Fibroblast of skin of scalp (primary cell): ENCODE measurements at places on chromosomes 4 and X.
A peak's percentile ranks its signal among the peaks of the same experiment; 100 is the strongest.

- DNase-seq: no peak
These were observed 3.8 kb downstream of the HPGDS start for GRCh38 chr4:94338681-94339351.

GRCh38 chrX:81338924-81339323, 137.0 kb downstream of the SH3BGRL start:
- DNase-seq: no peak

- peak; percentile 32 for DNase-seq
These were observed 38.8 kb downstream of the SEPTIN6 start for GRCh38 chrX:119654112-119654531.

DNA sequence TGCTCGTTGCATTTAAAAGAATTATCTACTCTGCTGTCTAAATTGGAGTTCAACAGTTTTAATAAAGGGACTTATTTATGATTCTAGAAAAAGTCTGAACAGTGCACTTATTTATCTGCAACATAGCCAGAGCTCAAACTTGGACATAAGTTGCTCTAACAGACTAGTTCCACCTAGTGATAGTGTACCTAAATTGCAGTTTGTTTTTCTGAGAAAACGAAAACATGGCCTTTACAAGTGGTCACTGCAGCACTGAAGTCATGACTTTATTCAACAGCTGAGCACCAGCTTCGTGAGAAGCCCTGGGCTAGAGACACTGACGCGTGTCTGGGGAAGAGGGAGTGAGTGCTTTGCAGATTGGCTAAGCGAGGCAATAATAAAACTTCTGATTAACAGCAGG, 77.3 kb upstream of the IGSF1 start:
- no peak for DNase-seq

DNA sequence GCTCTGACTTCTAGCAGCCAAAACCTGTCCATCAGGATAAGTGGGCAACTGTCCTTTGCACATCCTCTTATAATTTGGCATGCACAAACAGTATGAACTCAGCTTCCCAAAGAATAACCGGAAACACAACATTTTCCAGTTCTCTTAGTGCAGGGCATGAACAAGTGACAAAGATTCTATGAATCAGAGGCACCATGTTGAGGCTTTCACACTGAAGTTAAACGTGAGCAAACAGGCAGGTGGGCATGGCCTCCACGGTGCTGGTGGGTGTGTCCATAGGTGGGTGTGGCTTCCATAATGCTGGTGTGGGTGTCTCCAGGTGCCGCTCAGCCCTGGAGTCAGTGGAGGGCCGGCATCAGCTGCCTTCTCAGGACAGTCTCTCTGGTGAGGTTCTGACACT, 196.5 kb downstream of the SMIM20 start:
- no peak for DNase-seq

DNA sequence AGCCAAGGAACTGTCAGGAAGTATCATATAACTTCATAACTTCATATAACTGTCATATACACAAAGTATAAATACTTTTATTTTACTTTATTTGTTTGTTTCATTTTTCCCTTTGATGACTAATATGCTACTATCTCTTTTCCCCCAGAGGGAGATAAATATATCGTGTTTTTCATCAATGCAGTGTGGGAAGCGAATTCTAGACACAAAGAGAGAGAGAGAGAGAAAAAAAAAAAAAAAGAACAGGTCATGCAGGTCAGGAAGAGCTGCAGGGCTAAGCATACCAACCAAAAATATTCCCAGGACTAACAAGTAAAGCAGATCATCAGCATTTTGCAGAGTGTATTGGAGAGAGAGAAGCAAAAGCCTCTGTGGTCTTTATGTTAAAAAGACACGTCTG, 1849.2 kb downstream of the STIM2 start:
- peak; percentile 2 for DNase-seq

GRCh38 chr4:35939751-35940150, 304.6 kb downstream of the ARAP2 start:
- no peak for DNase-seq

GRCh38 chrX:1483843-1484637, 31.3 kb upstream of the ASMTL start:
- no peak for DNase-seq

DNA sequence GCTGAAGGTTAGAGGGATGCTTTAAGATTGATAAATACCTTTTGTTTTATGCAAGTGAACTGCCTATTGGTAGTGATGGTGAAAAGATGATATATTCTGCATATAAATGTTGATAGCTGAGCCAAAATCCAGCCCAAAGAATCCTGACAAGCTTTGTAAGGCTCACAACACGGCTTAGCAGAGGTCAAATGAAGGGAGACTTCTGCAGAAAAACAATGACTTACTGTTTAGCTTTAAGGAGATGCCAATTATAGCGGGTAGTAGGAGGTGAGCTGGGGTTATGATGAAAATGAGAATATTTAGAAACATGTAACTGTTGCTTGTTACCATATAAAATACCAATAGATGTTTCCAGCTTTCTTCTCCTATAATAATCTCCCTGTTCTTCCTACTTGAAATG, 97.1 kb downstream of the AFF1 start:
- DNase-seq: no peak

DNA sequence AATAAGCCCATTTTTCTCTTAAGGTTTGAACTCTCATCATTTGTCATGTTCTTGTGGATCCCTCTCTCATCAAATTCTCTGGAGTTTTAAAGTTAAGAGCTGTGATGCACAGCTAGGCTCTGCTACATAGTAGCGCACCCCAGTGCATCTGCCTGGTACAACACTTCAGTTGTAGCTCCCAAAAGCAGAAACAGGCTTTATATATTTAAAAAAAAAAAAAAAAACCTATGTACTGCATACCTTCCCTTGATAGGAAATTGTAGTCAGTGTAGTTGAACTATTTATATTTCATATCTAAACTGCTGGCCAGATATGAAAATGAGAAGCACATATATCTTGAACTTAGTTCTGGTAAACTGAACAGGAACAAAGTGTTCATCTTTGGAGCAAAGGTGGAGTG, 131.4 kb downstream of the KLHL13 start:
- DNase-seq: no peak

DNA sequence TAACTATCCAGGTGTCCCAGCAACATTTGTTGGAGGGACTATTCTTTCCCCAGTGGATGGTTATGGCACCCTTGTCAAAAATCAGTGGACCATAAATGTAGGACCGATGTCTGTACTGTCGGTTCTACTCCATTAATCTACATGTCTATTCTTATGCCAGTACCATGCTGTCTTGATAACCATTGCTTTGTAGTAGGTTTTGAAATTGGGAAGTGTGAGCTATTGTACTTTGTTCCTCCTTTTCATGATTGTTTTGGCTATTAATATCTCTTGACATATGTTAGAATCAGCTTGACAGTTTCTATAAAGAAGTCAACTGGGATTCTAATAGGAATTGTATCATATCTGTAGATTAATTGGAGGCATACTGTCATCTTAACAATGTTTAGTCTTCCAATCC, 112.7 kb downstream of the HNRNPD start:
- no peak for DNase-seq

GRCh38 chr4:150436598-150437370, 145.2 kb upstream of the MAB21L2 start:
- DNase-seq: no peak

DNA sequence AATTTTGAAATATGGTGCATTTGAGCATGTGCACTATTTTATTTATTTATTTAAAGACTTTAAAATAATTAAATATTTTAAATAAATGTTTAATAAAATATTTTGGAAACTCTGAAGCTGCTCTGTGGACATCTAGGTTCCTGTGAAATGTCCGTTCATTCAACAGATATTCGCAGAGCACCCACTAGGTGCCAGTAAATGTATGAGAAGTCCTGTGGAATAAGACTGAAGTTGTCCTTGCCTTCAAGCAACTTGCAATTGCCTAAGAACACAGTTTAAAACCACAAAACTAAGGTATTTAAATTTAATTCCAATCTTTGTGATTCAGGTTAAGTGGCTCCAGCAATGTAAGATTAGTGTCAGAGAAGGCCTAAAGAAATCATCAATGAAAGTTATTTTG, 306.7 kb downstream of the GBA3 start:
- peak; percentile 40 for DNase-seq

GRCh38 chr4:41211951-41212615, 2.3 kb downstream of the APBB2 start:
- DNase-seq: peak; percentile 63

DNA sequence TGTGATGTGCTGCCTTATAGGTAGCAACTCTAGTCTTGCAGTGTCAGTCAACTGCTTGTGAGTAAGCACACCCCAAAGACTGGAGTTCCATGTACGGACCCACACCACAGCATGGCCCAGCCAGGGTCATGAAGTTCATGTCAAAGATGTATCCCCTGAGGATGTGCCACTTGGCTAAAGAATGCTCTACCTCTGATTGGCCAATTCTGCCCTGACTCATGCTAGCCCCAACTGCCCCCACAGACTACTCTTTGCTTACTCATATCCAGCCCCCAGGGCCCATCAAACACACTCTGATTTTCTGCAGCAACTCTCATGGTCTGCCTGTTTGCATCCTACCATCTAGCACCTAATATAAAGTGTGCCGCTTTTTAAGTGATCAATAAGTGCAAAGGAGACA, 62.5 kb downstream of the CHRDL1 start:
- DNase-seq: peak; percentile 1

DNA sequence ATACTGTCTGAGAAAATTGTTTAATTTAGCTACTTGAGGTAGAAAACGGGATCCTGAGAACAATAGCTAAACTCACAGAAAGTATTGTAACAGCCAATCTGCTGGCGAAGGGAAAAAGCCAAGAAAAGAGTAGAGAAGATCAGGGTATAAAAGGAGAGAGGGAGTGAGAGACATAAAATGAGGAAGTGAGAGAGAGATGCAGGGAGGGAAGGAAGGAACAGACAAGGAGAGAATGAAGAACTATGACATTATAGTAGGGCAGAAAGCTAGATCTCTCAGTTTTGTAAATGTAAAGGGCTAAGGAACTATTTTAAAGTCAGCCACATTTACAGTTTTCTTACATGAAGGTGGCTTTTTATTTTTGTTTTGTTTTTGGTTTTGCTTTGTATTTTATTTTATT, 1.6 kb upstream of the GIMD1 start:
- DNase-seq: no peak

- DNase-seq: peak; percentile 92
These were observed at the start of gene WNK3 for GRCh38 chrX:54357414-54358377. Gene WNK3, minus strand, starts transcription at chrX:54358046.

DNA sequence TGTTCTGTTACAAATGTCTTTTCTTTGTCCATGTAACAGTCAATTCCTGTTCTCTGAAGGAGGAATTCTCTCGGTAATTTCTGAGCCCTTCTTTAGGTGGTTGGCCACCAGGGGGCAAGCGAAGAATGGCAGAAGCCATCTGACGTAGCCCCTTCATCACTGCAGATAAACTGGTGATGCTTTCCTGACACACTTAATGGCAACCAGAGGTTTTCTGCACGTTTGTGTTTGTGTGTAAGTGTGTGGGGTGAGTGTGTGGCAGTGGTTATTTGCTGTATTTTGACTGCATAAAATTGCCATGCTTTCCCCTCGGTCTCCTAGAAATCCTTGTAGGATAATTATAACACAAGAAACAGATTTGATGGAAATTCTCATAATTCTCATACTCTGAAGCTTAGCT, 64.8 kb upstream of the STOX2 start:
- DNase-seq: peak; percentile 75

DNA sequence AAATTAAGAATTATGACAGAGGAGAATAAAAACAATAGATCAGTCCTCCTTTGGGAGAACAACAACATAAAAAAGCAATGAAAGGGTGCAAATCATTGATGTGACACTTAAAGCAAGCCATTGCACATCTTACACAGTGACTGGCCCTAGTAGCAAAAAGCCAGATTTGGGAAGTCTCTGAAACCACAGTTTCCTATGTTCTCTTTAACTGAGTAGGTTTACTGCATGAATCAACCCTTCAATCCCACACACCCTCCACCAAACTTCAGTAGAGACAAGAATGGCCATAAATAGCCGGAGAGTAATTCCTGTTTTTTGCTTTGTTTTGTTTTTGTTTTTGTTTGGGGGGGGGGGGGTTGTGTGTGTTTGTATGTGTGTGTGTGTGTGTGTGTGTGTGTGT, 180.8 kb downstream of the VEGFC start:
- no peak for DNase-seq

- DNase-seq: peak; percentile 88
These were observed 20.9 kb upstream of the PRSS12 start for GRCh38 chr4:118373614-118374255.

DNA sequence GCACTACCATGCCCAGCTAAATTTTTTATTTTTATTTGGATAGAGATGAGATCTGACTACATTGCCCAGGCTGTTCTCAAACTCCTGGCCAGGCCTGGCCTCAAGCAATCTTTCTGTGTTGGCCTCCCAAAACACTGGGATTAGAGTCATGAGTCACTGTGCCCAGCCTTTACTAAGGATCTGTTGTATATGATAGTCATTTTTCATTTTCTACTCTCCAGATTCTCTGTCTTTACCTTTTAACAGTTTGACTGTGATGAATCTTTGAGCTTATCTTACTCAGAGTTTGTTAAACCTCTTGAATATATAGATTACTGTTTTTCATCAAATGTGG, 161.8 kb downstream of the FNIP2 start:
- DNase-seq: no peak

GRCh38 chrX:22339459-22339858, 66.7 kb downstream of the CBLL2 start:
- DNase-seq: no peak

DNA sequence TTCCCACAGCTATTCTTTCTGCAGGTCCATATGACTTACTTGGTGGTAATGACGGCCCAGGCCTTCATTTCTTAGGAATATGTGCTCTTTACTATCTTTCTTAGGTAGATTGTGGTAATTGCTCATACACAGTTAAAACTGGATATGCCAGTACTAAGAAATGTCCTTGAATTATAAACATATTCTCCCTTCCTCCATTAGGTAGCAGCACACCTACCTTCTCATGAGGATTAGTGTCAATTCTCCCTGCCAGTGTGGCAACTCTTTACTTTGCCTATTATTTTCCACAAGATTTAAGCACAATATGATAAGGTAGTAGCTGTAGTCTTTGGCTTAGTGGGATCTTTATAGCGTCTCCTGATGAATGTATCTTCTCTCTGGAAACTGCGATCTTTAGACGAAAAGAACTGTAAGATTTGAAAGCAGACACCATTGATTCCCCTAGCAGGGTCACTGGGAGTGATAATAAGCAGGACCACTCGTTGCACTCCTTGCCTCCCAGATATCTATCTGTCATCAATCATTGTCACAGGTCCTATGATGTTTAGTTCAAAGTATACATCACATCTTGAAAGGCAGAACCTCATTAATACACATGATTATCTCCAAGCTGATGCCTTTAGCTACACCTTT, 1240.7 kb downstream of the C4orf33 start:
- DNase-seq: peak; percentile 14

GRCh38 chr4:152348670-152349069, 187.2 kb downstream of the FBXW7 start:
- DNase-seq: no peak

DNA sequence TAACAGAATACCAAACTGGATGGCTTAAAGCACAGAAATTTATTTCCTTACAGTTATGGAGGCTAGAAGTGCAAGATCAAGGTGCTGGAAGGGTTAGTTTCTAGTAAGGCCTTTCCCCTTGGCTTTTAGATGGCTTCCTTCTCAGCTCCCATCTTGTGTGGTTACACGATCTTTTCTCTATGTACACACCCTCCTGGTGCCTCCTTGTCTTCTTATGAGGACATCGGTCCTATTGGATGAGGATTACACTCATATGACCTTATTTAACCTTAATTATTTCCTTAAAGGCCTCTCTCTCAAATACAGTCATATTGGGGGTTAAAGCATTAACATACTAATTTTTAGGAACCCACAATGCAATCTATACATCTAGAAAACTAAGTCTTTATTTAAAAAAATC, 787.9 kb upstream of the GALNTL6 start:
- DNase-seq: no peak
